ENCODE measurements at places on chromosomes 5 and 9. TPM values are rescaled to one million over a fixed set of nuclear protein-coding genes. Genes with fewer than 3 reads are reported as not detected.

The FYB1 gene
- total RNA-seq: 0.32 TPM

DNA sequence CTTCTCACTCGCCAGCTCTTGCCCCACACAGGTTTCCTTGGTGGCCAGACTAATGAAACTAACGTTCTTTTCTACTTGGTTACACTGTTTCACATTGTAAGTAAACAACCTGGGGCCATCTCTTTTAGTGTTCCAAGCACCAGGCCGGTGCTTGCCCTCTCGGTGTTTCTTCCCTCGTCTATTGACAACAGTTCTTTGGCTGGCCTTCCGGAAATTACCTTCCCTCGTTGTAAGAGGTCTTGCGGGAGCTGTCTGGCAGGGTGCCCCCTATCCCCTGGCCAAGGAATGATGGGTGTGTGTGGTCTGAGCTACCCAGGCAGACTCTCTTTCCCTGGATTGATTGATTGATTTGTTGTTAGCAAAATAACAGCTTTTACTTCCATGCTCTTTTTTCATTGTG lies 918 bp upstream of the MYMK start:
- DNase-seq: no peak

The CEP120 gene
- 54.5 TPM for total RNA-seq

The FOXD4L4 gene
- total RNA-seq: 1.2 TPM

The PCDHGA4 gene
- total RNA-seq: 0.26 TPM

GRCh38 chr5:138623053-138623452 lies 47.9 kb upstream of the HSPA9 start:
- peak; percentile 34 for DNase-seq

DNA sequence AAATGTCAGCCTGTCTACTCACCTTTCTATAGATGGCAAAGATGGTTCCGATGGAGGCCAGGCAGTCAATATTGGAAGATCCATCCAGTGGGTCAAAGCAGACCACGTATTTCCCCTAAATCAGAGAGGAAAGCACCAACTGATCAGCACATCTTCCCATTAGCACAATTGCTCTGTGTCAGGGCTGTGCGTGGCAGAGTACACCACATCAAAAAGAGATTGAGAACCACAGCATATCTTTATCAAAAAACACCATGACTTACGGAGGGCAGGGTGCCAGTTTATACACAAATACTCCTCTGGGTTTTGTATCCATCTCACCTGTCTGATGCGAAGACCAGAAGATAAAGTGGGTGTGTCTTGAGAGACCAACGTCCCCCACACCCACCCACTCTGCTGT lies 9.1 kb downstream of the FBP2 start:
- DNase-seq: no peak

The IQGAP2 gene
- total RNA-seq: 0.93 TPM
